T1000 (cell line): ENCODE measurements at places on chromosomes 6 and 20.

DNA sequence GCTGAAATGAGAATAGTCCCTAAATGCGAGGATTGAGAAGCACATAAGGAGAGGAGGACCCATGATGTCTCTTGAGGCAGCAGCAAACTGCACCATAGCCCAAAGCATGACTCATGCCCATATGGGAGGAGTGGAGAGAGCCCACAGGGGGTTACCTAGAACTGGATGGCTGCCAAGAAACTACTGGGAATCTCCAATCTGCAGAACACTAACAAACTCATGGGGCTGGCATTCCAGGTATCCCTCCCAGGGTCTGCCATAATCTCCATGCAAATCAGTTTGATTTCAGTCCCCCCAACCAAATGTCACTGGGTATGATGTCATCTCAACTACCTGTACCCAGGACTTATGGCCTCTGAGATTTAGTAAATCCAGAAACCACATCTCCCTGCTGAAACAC lies 410.5 kb downstream of the PTPRT start:
- DNase-seq, result no peak

DNA sequence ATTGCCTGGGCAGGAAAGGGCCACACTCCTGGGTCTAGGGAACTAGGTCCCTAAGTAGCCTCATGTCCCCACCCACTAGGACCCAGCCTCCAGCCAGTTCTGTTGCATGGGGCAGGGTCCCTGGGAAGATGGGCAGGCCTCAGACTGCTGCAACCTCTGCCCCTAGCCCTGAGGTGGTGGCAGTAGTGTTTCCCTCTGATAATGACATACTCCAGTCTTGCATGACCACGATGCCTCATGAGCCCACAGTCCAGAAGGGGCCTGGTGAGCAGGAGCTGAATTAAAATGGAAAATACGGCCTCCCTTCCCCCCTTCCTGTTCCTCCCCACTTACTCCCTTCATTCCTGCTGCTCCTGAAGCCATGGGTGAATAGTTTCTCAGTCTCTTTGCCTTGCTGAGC lies 36.0 kb upstream of the SCRT2 start:
- DNase-seq, result no peak

- no peak for DNase-seq
Measured at GRCh38 chr20:40942775-40943174, 85.8 kb upstream of the TOP1 start.

DNA sequence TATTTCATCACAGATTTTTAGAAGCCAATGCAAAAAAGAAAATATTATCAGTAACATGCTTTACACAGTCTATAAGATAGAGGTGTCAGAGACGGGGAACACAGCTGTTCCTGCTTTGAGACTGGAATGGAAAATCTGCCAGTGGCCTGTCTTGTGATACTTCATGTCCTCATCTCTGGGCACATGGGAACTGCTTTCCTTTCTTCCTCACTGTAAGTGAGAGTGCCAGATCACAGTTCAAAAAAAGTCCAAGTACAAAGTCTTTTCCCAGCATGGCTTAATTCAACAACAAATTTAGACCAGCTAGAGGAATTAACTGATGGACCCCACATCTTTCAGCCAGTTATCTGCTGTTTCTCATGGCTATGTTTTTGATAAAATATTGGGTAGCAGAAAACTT lies 490.4 kb downstream of the CDKAL1 start:
- DNase-seq, result no peak

- DNase-seq, result no peak
Measured at GRCh38 chr6:106185615-106186014, 99.5 kb downstream of the PRDM1 start.

DNA sequence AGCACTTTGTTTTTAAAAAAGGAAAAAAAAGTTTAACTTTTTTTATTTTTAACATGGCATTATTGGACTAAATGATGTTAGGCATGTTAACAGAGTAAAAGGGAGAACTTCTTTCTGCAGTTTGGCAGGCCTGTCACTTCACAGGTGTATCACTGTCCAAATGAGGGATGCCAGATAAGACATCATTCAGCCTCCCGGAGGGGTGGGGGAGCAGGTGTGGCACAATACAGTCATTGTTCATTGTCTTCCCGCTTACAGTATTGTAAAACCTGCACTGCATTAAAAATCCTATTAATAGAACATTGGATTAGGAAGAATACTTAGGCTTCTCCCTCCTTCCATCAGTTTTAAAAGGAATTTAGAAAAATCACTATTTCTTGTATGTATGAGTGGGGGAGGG lies 80.7 kb downstream of the CARMIL1 start:
- DNase-seq, result no peak

- no peak for DNase-seq
Measured at GRCh38 chr20:25194333-25194972, 1.1 kb upstream of the ENTPD6 start.
